Colonic mucosa (tissue), 4 donors: ENCODE measurements at places on chromosomes 4 and X.

GRCh38 chr4:41072021-41072777 is 142.1 kb downstream of the APBB2 start:
- DNase-seq, result no peak
- H3K4me1 ChIP-seq, result no peaks in the 10 kb centered on the region
- no peak overlapping the region for H3K4me3 ChIP-seq
- no peak overlapping the region for H3K27ac ChIP-seq
- no peaks in the 10 kb centered on the region for H3K36me3 ChIP-seq
- no peaks in the 10 kb centered on the region for H3K27me3 ChIP-seq

DNA sequence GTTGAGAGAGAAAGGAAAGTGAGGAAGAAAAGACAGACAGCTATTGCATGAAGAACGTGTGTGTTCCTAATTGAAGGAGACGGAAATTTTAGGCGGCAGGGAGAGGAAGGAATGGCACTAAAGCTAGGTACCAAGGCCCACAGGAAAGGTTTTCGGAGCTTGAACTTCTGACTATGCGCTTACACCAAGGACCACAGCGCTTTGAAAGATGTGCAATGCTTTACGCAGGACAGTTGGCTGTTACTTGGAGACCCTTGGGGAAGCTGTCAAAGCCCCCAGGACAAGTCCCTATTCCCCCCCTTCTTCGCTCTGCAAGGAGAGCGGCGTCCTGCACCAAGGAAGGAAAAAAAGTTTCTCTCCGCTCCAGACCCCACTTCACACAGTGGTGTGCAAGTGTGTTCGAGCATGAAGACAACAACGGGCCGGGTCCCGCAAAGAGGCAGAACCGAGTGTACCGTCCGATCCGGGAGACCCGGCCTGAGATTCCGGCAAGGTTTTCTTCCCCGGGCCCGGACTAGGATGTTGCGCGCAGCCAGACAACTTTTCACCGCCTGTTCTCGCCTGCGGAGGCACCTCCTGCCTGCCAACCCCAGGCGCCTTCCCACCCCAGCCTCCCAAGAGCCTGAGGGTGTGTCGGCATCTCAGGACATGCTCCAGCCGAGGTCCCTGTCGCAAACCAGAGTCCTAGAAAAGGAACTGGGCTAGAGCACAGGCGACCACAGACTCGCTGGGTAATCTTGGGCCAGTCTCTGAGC is 896 bp downstream of the KDR start:
- no peak for DNase-seq
- H3K27ac ChIP-seq, result no peak overlapping the region
- peaks cover 21% of the 10 kb centered on the region for H3K27me3 ChIP-seq

DNA sequence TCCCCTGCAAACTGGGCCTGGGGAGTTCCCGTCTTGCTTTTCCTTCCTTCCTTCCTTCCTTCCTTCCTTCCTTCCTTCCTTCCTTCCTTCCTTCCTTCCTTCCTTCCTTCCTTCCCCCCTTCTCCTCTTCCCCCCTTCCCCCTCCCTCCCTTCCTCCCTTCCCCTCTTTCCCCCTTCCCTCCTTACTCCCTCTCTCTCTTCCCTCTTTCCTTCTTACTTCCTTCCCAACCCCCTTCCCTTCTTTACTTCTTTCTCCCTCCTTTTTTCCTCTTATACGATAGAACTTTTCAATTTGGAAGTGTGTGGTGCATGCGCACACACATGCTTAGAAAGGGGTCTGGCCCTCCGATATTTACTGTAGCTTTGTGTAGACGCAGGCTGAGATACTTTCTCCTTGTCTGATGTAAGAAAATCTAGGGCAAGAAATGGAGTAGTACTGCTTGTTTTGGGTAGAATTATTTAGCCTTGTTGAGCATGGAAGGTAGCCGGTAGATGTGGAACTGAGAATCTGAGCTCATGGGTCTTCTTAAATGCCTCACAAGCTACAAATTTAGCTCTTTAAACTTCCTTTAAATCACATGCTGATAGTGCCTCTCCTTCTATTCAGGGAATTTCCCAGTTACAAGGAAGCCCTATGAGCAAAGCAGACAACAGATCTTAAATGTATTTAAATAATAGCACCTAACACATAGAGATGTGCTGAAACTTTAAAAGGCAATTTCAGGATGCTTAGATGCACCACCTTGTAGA is 189.6 kb downstream of the GPAT3 start:
- no peak for DNase-seq
- no peak overlapping the region for H3K4me3 ChIP-seq
- H3K27me3 ChIP-seq, result no peaks in the 10 kb centered on the region
- no peaks in the 10 kb centered on the region for H3K4me1 ChIP-seq
- H3K36me3 ChIP-seq, result no peaks in the 10 kb centered on the region

- H3K36me3 ChIP-seq, result no peaks in the 10 kb centered on the region
- no peaks in the 10 kb centered on the region for H3K27me3 ChIP-seq
- H3K27ac ChIP-seq, result no peak overlapping the region
- no peak overlapping the region for H3K4me3 ChIP-seq
- H3K4me1 ChIP-seq, result no peaks in the 10 kb centered on the region
Observed at GRCh38 chrX:9980927-9981326, 13.8 kb downstream of the CLDN34 start.

- no peak overlapping the region for H3K4me3 ChIP-seq
- H3K27me3 ChIP-seq, result no peaks in the 10 kb centered on the region
- H3K36me3 ChIP-seq, result no peaks in the 10 kb centered on the region
- H3K4me1 ChIP-seq, result no peaks in the 10 kb centered on the region
- no peak overlapping the region for H3K27ac ChIP-seq
Observed at GRCh38 chr4:69642961-69643360, 3.5 kb upstream of the UGT2A2 start.
